ENCODE measurements at places on chromosomes 2 and 18.

DNA sequence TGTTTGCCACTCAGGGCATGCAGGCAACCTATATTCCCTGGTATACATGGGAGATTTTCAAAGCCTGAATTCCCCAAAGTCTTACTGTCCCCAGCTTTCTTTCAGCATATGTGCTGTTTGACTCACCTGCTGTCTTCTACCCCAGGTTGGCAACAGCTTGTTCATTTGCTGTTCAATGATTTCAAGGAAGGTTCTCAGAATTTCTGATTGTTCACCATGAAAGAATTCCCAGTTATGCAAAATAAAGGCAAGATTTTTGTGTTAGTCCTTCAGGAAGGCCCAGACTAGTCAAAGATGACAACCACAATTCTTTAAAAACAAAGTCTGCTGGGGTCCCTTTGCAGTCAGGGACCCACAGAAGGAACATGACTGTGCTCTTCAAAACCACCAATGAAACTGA lies 1057.8 kb upstream of the CDH2 start:
- DNase-seq = no peak

DNA sequence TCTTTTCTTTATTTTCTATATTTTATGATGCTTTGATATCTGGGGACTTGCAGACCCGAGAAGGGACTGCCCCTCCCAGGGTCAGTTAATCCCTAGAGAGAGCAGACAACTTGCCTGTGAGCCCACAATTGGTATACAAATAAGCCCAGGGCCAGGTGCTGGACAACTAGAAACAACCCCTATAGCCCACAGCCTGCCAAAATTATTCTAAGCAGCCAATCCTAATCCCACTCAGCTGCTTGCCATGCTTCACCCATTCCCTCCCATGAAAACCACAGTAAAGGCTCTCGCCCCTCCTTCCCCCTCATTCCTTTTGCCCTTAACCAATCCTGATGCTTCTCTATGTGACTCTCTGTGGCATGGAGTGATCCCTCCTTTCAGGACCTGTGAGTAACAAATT lies 380.7 kb downstream of the RBM43 start:
- no peak for DNase-seq

DNA sequence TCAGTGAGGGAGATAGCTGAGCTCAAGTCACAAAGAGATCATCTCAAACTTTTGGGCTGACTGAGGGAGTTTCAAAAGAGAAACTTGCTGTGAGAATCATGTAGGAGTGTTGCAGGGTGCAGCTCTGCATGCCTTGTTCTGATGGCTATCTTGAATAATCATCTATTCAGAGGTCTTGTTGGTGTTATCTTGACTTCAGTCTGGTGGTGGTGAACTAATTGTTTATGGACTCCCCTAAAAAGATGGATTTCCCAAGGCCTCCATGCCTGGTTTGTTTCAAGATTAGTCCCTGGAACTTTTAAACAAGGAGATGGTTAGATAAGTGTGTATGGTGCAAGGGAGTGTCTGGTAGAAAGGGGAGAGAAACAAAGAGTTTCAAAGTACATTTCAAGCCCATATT lies 29.8 kb downstream of the SLC39A6 start:
- no peak for DNase-seq

GRCh38 chr18:69626171-69626570 lies 225.5 kb downstream of the DOK6 start:
- DNase-seq = no peak

GRCh38 chr2:43376523-43377198 lies 150.3 kb upstream of the ZFP36L2 start:
- no peak for DNase-seq

GRCh38 chr2:231926761-231927565 lies 767 bp upstream of the NPPC start:
- no peak for DNase-seq

Data from activated T-cell treated with anti-CD3 and anti-CD28 coated beads, Interleukin-2, amount 50 U/mL, for 4 hours (primary cell).